ENCODE measurements at places on chromosomes 5 and 9.

- no peak for DNase-seq
Measured at GRCh38 chr9:109555215-109555614, 57.1 kb upstream of the PTPN3 start.

DNA sequence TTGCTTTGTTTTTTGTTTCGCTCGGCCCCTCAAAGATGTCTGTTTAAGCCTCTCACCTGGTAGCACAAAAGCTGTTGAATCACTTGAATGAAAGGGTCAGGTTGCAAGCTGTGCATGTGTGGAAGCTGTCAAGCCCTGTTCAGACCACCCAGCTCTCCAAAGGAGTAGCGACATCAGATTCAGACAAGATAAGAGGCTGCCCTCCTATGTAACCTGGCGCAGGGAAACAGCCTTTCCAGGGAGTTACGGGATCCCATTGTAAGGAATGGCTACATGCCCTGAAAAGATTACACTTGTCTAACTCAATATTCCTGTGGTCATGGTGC lies 2.9 kb downstream of the FREM1 start:
- DNase-seq: no peak

- no peak for DNase-seq
Measured at GRCh38 chr5:81014348-81014747, 54.2 kb downstream of the RASGRF2 start.

- no peak for DNase-seq
Measured at GRCh38 chr9:109918339-109919163, 138.6 kb downstream of the PALM2AKAP2 start.

DNA sequence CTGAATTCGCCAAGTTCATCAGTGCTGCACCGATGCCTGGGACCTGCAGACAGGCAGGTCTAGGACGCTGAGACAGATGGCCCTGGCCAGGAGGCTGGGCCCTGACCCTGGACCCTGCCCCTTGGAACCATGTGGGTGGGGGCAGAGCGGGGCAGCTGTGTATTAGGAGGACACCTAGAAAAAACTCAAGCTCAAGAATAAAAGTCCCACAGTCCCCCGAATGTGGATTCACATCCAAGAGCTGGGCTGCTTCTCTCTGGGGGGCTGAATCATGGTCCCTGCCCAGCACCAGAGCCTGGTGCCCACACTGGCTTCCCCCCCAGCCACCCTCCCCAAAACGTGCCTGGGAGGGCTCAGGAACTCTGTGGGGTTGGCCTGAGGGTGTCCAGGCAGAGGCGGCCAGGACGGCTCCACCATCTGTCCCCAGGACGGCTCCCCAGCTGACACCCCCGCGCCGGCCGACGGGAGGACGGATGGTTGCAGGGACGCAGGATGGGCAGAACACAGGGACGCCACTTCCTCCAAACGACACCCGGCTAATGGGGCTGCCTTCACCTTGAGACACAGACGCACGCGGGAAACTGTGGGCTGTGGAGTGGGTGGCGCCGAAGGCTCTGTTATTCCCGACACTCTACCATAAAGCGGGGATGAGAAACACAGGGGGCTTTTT lies 34.9 kb downstream of the EXD3 start:
- DNase-seq: no peak

Measured in stimulated activated CD8-positive, alpha-beta memory T cell treated with anti-CD3 and anti-CD28 coated beads, Interleukin-2, amount 100 ng/mL, for 1 hour (primary cell).